ENCODE measurements at places on chromosomes 7 and 10.

DNA sequence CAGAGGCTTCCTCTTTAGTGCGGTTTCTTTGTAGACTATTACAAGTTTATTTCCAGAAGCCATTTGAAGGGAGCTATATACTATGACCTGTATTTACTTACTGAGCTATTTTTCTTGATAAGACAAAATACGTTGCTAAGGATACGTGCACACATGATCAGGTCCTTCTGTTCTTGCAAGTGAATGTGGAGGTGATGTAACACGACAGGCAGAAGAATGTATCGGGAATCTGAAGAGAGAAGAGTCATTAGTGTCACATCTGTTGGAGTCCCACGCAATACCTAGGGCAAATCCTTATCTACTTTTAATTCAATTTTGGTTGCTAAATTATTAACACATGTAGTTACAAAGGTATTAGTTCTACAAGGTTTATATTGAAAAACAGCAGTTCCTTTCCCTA, 284.6 kb upstream of the IMMP2L start:
- no peak for DNase-seq

- no peak for DNase-seq
Measured at GRCh38 chr7:115007751-115008150, 85.9 kb downstream of the MDFIC start.

DNA sequence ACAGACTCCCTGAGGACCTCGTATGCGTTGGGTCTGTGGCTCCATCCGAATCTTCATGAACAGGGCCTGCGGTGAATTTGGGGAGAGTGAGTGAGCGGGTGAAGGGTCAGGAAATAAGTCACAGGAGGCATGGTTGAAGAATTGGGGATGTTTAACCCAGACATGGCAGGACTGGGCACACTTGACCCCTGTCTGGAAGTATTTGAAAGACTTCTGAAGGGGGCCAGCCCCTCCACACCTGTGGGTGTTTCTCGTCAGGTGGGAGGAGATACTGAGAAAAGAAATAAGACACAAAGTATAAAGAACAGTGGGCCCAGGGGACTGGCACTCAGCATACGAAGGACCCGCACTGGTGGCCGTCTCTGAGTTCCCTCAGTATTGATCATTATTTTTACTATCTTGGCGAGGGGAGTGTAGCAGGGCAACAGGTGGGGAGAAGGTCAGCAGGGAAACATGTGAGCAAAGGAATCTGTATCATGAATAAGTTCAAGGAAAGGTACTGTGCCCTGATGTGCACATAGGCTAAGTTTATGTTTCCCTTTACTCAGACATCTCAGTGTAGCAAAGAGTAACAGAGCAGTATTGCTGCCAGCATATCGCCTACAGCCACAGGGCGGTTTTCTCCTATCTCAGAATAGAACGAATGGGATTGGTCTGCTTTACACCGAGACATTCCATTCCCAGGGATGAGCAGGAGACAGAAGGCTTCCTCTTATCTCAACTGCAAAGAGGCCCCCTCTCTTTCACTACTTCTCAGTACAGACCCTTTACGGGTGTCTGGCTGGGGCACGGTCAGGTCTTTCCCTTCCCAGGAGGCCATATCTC, 38.2 kb upstream of the PFKFB3 start:
- no peak for DNase-seq

GRCh38 chr10:4246881-4247358, 461.9 kb upstream of the KLF6 start:
- no peak for DNase-seq

DNA sequence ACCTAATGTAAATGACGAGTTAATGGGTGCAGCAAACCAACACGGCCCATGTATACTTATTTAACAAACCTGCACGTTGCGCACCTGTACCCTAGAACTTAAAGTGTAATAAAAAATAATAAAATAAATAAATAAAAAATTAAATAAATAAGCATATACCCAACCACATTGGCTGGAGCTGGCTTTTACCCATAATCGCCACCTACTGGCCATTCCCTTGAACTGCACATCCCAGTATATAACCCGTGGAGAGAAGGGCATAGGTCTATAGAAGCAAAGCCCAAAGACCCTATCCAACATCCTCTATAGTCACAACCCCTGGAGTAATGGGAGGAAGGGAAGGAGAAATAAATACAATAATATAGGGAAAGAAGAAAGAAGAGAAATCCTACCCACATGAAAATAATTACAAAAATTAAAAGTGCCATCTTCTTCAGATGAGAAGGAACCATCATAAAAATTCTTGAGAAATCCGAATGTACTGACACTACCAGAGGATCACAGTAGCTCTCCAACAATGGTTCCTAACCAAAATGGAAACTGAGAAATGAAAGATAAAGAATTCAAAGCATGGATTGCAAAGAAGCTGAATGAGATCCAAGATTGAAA, 65.6 kb downstream of the TWIST1 start:
- DNase-seq, result no peak

- DNase-seq, result no peak
Measured at GRCh38 chr7:37719077-37719476, 35.5 kb downstream of the GPR141 start.

DNA sequence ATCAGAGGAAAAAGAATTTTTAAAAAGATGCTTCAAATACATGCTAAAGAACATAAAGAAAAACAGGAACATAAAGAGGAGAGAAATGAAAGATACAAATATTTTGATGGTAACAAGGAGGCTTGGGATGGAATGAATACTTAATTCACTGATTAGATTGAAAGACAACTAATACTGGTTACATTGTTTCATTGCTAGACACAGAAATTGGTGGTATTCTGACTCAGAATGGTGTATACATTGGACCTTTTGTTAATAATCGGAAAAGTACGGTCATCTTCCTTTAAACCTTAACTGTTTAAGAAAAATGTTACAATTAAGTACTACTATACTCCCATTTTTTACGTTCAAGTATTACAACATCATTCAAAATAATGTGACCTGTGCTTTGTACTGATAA, 567.5 kb downstream of the PARD3 start:
- no peak for DNase-seq

GRCh38 chr7:23249486-23249885, 2.9 kb downstream of the GPNMB start:
- no peak for DNase-seq

DNA sequence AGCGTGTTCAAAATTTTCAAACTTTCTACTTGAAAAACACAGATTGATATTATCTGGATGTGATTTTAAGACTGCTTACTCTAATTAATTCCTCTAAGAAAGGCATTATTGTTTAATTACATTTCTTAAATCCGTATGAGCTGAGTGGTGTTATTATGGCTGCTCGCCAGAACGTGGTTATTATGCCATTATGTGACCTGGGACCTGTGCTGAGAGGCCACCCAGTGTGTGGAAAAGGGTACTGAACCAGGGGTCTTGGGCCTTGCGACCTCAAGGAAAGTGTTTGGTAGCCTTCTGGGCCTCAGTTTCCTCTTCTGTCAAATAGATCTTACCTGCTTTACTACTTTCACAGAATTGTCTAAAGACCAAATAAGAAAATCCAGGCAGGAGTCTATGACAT, 15.4 kb downstream of the LGI1 start:
- DNase-seq, result no peak

DNA sequence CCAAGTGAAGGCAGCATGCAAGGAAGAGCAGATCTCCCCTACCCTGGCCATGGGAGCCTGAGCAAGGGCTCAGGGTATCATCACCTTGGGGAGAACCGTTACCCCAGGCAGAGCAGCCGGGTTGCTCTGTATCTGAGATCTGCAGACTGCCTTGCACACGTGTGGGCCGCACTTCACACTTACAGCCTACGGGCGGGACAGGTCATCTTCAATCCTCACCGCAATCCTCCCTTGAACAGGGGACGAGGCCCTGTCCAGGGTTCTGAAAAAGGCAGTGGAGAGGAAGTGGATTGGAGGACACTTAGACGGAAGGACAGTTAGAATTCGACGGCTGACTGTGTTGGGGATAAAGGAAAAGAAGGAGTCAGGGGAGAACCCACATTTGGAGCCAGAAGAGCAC, 51.4 kb downstream of the NPS start:
- DNase-seq, result no peak

GRCh38 chr7:24982917-24983316, 2.9 kb upstream of the OSBPL3 start:
- DNase-seq, result no peak

DNA sequence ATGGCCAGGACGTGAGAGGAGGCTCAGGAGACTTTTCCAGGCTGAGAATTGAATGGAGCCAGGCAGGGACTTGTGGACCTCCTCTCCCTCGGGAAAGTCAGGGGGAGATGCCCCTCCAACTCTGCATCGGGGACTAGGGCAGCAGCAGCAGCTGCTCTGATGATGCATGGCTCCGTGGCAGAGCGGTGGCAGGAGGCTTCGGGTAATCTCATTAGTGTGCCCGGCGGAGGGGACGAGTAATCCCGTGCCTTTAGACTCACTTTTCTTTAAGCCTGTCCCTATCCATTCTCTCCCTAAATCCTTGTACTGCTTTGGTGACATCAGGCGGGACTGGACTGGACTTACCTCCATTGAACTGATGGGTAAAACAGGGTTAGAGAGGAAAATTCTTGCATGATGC, 75.1 kb downstream of the ZMIZ1 start:
- DNase-seq, result no peak

- DNase-seq, result peak; percentile 73
Measured at GRCh38 chr10:17682236-17682946, 38.4 kb downstream of the STAM start.

GRCh38 chr10:117684046-117684610, 141.6 kb downstream of the EMX2 start:
- no peak for DNase-seq

DNA sequence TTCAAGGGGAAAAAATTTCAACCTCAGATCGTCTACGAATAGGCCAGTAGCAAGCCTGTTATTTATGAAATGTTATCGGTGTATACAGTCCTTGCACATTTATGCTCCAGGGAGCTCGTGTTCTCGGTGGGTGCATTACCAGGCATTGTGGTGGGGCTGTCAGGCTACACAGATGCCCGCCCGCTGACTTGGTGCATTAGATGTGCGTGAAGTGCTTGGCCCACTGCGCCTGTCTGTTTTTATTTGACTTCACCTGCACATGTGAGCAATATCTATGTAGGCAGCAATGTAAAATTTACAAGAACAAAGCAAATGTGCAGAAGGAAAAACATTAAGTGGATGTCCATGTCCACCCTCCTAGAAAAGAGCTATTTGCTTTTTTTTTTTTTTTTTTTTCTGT, 2.8 kb downstream of the FOXK1 start:
- DNase-seq, result no peak

- no peak for DNase-seq
Measured at GRCh38 chr10:127907411-127908105, 655 bp downstream of the PTPRE start.

DNA sequence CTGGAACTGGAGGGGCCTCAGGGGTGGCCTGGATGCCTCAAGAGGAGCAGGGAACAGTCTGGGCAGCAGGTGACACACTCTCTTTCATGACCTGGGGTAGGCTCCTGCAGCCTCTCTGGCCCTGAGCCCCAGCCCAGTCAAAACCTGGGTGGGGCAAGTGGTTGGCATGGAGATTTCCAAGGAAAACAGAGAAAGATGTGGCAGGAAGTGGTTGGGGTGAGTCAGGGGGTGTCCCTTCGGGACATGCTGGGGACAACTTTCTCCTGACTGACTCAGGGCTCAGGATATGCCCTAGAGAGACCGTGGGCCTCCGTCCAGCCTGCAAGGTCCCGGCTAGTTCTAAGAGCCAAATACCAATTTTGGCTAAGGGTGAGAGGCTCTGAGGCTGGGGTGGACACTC, 2.9 kb downstream of the AQP1 start:
- no peak for DNase-seq

- no peak for DNase-seq
Measured at GRCh38 chr7:31445686-31446355, 68.1 kb upstream of the ITPRID1 start.

DNA sequence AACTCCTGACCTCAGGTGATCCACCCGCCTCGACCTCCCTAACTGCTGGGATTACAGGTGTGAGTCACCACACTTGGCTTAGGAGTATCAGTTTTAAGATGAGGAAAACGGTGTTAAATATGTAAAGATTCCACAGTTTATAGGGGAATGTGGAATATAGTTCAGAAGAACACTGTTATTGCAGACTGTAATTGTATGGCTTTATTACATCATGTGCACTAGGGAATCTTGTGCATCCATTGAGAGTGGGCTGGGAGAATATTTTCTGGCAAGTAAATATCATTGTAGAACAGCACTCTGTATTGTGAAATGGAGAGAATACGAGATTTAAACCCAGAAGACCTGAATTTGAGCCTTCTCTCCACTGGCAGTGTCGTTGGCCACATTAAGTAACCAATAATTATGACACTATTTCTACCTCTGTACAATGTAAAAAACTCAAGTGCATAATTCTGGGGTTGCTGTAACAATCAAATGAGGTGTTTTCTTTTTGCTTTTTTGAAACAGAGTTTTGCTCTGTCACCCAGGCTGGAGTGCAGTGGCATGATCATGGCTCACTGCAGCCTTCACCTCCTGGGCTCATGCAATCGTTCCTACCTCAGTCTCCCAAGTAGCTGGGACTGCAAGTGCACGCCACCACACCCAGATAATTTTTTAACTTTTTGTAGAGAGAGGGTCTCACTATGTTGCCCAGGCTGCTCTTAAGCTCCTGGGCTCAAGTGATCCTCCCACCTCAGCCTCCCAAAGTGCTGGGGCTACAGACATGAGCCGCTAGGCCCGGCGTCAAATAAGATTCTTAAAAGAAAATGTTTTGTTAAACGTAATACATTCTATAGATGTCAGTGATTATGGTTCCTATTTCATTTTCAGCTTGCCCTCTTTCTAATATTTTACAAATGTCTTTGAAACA, 12.0 kb upstream of the PARD3 start:
- no peak for DNase-seq

GRCh38 chr7:36827726-36828703, 103.7 kb upstream of the AOAH start:
- no peak for DNase-seq

DNA sequence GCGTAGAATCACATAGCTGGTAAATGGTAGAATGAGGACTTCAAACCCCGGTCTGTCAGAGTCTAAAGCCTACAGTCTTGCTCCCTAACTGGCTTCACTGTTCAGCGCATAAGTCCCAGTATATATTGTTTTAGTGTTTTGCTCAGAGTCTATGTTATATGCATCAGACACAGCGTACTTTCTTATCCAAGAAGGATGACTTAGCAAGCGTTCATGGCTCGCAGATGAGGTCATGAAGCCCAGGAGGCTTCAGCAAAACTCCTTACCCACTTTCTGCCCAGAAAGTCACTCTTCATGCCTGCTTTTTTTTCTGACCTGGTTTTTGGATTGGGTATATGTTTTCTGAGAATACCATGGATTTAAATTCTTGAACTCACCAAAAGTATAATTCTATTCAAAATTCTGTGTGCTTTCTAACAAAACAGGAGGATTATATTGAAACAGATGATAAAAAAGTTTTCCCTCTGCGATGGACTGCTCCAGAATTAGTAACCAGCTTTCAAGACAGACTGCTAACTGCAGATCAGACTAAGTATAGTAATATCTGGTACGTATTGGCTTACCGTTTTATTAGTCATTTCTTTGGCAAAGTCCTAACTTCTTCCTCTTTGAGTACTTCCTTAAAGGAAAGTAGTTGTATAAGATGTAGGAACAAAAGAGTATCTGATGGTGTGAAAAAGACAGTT, 24.6 kb upstream of the BHLHA15 start:
- DNase-seq, result no peak

Data from pons (tissue), 1 donor.